ENCODE measurements at places on chromosomes 12 and 14.

GRCh38 chr14:104795781-104796686, 486 bp upstream of the AKT1 start:
- peak; percentile 68 for DNase-seq

- no peak for DNase-seq
Measured at GRCh38 chr12:52519826-52520662, at the start of gene KRT5. Gene KRT5 (minus strand): TSS chr12:52520394. CDS start chr12:52520296, 98 bp downstream.

DNA sequence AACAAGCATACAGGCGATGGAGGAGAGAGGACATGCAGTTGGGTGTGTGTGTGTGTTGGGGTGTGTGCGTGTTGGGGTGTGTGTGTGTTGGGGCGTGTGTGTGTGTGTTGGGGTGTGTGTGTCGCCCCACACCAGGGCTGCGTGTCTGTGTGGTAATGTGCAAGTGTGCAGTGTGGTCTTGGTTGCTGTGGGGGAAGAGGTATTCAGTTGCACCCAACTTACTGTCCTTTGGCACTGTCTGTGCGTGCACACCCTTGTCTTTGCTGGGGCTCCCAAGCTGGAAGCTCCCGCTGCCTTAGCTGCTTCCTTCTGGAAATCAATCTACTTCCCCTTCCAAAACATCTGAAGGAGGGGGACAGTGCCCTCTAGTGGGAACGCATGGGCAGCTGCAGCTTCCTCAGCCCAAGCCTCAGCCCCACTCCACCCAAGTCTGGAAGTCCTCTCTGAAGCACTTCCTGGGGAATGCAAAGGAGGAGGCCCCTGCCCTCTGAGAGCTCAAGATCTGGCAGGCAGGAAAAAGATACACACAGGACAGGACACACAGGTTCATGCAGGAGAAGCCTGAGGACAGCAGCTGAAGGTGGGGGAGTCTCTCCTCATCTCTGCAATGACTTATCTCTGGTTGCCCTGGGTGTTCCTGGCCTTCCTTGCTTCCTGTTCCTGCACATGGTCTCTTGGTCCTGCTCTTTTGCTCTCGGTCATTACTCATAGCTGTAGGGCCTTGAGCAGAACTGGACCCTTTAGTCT, 13.1 kb downstream of the ASIC1 start:
- peak; percentile 80 for DNase-seq

DNA sequence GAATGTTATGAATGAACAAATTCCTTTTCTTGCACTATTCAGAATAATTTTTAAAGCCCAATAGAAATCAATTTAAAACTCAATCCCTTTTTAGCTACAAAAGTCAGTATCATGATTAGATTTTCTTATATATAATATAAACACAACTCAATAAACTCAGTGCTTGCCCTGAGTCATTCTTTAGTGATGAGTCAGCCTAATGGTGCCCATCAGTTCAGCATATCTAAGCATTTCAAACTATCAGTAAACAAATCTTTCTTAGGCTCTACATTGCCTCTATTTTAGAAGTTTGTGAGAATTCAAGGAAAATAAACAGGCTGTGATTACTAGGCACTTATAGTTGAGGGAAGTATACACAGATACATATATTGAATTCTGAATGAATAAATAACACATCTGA, 179.6 kb downstream of the NELL2 start:
- no peak for DNase-seq

DNA sequence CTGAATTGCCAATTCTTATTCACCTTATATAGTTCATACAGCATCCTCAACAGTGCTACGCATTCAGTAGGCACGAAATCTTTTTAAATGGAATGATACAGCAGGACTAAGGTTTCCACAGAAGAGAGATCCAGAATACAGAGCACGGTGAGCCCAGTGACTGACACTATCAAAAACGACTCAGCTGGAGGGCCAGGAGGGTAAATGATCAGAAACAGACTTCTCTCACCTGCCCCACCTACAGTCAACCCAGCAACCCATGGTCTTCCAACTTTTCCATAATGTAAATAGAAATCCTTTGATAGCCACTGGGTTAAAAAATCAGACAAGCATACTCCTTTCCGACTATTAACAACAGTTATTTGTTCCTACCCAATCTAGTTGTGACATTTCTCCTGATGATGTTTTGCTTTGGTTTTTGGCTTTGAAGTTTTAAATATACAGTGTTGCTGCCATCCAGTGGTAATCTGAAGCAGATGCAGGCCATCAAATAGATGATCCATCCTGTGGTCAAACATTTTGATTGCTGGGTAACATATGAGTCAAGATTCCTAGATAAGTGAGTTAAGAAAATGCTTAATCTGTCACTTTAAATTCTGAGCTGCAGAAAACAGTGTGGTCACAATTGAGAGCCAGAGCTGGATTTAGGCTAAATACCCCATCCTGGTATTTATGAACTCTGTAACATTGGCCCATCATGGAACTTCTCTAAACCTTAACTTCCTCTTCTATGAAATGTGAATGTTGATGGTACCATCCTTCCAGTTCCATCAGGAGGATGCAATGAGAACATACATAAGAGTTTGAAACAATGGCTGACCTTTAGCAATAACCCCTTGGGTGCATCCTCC, 42.0 kb downstream of the GPHB5 start:
- DNase-seq = no peak

- peak; percentile 66 for DNase-seq
Measured at GRCh38 chr14:77965919-77966435, 166.1 kb downstream of the ADCK1 start.

- DNase-seq = no peak
Measured at GRCh38 chr12:131287938-131288764, 334.4 kb downstream of the ADGRD1 start.

DNA sequence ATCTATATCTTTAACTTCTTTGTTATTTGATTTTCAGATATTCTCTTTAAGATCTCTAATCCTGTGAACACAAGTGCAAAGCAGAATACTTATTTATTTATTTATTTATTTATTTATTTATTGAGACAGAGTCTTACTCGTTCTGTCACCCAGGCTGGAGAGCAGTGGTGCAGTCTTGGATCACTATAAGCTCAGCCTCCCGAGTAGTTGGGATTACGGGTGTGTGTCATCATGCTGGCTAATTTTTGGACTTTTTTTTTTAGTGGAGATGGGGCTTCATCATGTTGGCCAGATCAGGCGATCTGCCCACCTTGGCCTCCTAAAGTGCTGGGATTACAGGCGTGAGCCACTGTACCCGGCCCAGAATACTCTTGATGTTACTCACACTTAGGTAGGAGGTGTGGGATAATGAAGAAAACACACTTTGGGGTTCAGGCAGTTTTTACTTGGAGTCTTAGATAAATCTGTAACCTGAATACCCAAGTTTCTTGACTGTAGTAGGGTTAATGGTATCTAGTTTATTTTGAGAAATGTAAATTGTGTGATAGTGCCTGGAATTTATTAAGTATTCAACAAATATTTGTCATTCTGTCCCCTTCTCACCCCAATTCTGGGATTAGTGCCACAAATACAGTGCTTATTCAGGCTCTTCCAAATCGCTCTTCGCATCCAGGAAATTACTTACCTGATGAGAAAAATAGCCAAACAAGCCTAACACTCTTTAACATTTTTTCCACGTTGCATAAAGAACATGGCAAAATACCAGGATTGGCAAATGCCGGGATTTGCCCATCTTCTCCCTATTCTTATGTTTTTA, 33.0 kb downstream of the METAP2 start:
- no peak for DNase-seq

DNA sequence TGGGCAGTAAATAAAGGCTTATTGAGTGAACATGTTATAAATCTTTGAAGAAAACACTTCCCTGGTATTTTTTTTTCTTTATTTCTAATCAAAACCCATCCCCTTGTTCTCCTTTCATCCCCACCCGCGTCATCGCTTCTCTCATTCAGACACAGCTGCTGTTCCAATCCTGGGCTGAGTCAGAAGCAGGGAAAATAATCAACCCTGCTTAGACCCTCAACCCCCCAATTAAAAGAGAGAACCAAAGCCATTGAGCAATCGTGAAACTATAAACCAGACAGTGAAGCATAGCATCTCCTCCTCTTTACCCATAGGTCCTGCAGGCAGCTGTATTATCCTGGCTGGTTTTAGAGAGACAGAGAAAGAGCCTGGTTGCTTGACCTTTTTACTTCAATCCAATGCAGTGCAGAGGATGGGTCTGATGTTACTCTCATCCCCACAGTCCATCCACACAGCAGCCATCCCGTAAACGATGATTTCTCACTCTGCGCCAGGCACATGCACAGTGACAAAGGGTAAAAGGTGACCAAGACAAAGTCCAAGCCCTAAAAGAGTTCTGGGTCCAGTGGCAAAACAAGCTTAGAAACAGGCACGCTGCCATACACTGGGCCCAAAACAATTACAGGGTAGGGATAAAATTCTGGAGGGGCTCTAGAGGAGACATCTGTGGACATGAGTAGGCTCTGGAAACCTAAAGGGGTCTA, 238.3 kb downstream of the GALC start:
- DNase-seq = no peak

DNA sequence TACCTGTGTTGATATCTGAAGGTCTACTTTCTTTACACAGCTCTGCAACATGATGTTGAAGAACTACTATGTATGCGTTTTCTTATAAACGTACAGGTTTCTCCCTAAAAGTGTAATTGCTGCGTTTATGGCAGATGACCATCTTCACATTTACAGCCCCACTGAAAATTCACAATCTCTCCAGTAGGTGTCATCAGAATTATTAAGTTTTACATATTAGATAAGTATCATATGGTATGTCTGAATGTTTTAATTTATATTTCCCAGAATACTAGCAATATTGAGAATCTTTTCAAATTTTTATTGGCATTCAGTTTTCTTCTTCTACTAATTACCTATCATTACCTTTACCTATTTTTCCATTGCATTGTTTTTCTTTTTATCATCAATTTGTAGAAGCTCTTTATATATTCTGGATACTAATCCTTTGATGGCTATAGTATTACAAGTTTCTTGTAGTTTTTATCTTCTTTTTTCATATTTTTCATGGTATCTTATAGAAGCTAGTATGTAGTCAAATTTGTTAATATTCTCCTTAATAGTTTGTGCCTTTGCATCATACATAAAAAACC, 123.5 kb downstream of the CAPZA3 start:
- no peak for DNase-seq

DNA sequence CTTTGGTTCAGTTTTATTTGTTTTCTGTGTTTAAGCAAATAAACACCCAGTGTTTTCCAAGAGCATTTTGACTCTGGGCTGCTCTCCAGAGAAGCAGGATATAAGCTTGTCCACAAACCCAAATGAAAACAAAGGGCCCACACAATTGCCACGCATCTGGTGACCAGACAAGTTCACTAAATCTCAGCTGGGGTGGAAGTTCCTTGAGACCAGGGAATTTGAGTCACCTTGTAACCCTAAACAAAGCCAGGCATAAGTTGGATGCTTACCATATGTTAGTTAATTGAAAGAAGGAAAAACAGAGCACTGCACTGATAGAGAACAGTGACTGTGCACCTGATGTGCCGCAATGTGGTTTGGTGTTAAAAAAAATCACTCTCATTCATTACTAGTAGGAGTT, 1.6 kb upstream of the TXNRD1 start:
- no peak for DNase-seq

DNA sequence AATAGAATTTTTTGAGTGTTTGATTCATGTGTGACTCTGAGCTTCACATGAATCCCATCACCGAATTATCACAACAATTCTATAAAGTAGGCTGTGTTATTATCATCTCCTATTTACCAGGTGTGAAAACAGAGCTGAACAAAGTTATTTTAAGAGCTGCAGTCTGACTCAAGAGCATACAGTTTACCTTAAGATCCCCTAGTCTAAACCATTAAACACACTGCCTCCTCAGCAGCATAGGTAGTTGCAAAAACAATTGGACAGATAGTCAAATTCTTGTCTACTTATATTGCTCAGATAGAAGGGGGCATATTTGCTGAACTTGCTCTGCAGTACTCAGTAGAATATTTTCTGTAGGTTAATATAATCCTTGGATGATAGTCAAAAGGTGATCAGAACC, 219.8 kb upstream of the ATP2B1 start:
- no peak for DNase-seq

DNA sequence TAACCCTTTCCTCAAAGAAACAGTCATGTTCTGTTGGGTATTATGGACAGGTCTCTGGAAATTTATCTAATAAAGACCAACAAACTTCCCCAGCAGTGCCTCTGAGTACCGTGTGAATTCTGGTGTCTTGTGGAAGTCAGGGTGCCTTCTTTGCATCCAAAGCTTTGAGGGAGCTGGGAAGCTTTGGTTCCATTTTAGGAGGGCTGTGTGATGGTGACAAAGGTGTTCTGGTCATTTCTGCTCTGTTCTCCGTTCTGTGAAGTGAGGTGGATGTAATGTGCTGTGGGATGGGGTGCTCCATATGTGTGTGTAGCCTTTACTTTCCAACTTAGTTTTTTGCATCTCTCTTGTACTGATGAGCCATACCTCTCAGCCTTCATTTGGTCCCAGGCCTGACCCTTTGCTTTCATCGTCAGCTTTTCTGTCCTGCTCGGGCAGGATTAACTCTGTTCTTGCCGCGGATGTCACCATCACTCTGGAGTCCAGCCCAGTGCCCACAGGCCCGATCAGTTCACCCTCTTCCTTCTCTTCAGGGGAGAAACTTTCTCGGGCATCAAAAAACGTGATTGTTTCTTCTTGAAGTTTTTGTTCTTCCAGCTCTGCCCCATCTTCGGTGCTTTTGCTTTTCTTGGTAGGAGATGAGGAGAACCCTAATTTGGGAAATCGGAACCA, 13.2 kb downstream of the PLD4 start:
- DNase-seq = peak; percentile 7

DNA sequence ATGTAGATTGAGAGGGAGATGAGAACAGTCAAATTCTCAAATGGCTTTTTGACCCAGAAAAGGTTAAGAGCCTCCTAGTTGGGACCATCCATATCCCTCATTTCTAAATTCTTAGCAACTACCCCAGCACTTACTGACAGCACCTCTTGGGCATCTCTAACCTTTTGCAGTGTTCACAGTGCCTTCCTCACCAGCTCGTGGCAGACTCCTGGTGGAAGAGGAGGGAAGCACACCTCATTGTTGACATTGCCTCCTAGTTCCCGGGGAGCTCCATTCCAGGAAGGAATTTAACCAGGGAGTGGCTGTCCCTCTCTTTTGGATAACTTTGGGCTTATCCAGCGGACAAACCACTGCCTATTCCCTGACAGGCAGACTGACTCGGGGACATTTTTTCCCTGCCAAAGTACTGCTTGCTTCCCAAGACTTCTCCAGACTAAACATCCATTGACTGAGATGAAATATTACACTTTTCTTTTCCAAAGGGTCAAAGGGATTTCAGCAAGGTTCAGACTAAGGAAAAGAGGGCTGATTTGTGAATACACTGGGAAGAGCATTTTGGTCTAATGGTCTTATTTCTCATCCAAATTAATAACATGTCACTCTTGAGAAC, 9.0 kb upstream of the OR6J1 start:
- peak; percentile 70 for DNase-seq

DNA sequence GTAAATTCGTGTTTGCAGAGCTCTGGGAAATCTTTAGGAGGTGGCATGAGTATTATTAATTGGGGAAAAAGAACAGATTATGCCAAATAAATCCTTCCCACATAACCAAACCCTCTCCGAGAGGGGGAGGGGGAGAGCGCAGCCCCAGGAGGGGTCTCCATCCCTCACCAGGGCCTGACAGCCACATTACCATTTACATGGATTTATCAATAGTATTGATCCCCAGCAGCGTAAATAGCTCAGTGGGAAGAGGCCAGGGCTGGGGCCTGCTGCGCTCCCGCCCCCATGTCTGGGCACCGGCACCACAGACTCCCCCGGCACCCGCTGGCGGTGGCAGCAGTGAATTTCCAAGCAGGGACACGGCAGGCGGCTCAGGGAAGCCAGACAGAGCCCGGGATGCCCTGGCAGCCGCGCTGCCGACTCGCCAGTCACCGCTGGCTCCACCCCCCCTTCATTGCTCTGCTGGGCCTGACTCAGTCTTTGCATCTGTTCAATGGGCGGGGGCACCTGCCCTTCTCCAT, 2.4 kb downstream of the NCOR2 start:
- DNase-seq = no peak

- DNase-seq = no peak
Measured at GRCh38 chr12:26290565-26290964, 95.2 kb downstream of the SSPN start.
